ENCODE measurements at places on chromosomes 13 and 19. TPM values are rescaled to one million over a fixed set of nuclear protein-coding genes. Genes with fewer than 3 reads are reported as not detected.

- DNase-seq: no peak
Measured at GRCh38 chr13:79604752-79605151, 123.8 kb downstream of the NDFIP2 start.

The ZNF208 gene
- not detected for total RNA-seq

The C13orf42 gene
- not detected for total RNA-seq

DNA sequence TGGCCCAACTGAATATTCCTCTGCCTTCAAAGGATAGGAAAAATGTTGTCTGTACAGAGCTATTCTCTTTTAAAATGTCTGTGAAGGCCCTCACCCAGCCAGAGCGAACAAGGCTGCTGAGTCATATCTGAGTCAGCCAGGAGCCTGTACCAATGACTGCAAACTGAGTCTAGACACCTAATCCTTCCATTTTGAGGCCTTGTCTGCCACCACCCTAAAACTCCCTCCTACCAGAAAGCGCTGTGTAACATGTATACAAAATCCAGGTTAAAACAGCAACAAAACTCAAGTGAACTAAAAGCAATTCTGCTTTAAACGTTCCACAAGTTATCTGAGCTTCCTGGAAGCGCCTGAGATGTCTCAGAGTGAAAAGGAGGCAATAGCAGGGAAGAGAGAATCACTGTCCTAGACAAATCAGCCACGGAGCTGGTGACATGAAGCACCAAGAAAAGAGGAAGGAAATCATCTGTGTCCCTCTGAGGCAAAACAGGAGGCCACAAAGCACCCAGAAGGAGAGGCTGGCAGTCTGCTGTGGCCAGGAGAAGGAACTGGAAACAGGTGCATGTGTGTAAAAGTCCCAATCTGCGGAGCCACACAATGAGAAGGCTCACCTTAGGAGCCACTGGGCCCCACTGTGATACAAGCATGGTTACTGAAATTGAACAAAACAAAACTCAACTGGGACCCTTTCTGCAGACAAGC is 10.2 kb downstream of the DHRS12 start:
- no peak for DNase-seq

The CD79A gene
- total RNA-seq: not detected

The TEX101 gene
- total RNA-seq: not detected

- no peak for DNase-seq
Measured at GRCh38 chr13:90321281-90321931, 1026.1 kb upstream of the MIR17HG start.

GRCh38 chr13:44648392-44649103 is 72.4 kb upstream of the TSC22D1 start:
- no peak for DNase-seq

- no peak for DNase-seq
Measured at GRCh38 chr19:31312677-31313244, 36.5 kb downstream of the TSHZ3 start.

GRCh38 chr13:37366044-37366770 is 232.4 kb downstream of the POSTN start:
- no peak for DNase-seq

- DNase-seq: no peak
Measured at GRCh38 chr19:7250057-7250596, 44.1 kb downstream of the INSR start.

DNA sequence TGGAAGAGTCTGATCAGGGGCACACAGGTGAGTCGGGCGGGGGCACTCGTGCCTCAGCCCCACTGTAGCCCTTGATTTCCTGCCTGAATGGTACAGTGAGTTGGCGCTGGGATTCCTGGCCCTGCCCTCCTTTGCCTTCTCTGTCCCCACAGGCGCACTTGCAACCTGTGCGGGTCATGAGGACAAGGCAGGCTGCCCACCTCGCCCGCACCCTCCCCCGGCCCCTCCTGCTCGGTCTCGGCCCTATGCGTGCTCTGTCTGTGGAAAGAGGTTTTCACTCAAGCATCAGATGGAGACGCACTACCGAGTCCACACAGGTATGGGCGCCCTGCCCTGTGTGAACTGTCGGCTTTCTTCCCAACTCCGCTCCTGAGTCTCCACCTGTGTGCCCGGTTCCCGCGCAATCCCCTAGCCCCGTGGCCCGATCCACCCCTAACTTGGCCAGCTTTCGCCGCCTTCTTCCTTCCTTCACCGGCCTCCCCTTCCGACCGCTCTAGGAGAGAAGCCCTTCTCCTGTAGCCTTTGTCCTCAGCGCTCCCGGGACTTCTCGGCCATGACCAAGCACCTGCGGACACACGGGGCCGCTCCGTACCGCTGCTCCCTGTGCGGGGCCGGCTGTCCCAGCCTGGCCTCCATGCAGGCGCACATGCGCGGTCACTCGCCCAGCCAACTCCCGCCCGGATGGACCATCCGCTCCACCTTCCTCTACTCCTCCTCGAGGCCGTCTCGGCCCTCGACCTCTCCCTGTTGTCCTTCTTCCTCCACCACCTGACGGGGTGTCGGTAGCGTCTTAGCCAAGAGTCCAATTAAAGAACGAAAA is 1.6 kb upstream of the KMT2B start:
- DNase-seq: no peak

The FCGBP gene
- total RNA-seq: 0.04 TPM

DNA sequence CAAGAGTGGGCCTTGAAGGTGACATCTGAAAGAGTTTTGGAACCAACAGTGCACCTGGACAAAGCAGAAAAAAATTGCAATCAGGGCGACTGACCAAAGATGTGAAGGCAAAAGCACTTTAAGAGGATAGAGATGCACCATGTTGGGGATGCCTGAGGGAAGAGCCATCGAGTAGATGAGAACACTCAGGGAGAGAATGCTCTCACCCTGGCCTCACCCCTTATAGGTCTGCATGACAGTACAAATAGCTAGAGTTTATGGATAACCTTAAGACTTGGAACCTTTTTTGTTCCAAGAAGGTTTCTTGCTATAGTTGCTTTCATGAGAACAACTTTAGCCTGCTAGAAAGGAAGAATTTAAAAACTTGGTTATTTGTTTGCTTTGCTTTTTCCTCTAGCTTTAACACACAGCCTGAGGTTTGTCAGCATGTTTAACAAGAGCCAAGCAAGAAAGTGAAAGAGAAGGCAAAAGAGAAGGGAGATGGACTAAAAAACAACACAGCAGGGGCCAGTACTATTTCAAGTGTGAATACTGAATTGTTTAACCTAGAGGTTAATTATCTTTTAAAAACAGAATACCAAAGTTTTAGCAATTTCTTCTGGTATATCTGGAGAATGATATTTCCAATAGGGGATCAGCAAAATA is 418.9 kb downstream of the DIAPH3 start:
- DNase-seq: no peak

GRCh38 chr19:55554302-55554701 is 9.0 kb upstream of the SBK3 start:
- no peak for DNase-seq

- DNase-seq: no peak
Measured at GRCh38 chr13:23867027-23867491, 22.1 kb downstream of the MIPEP start.

- no peak for DNase-seq
Measured at GRCh38 chr13:37001921-37002250, 1.3 kb downstream of the EXOSC8 start.

DNA sequence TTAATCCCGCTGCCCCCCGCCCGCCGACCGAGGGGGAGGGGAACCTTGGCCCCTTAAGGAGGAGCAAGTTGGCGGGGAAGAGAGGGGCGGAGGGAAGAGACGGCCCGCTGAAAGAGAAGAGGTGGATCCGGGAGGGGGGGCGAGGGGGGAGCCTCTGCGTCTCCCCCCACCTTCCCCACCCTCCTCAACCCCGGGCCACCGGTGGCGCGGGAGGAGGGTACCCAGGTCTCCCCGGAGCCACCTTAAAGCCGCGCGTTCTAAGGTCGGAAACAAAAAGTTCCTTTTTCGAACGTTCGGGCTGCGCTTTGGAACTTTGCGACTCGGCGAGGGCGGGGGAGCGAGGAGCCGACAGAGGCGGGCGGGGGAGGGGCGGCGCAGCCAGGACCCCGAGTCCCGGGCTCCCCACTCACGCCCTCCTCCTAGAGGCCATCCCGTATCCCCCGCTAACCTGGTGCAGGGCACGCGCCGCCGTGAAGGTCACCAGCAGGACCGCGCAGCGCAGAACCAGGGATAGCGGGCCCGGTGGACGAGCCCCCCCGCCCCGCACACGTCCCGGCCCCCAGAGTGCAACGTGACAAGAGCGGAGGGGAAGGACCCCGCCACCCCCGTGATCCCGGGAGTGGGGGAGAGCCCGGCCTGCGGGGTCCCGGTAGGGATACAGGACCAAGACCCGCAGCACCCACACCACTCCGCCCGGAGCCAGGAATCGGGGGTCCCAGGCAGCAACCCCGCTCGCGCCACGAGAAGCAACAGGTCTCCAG is 659 bp downstream of the ERF start:
- no peak for DNase-seq
